Fibroblast of mammary gland (primary cell): ENCODE measurements at places on chromosomes 6 and 20.
A peak's percentile ranks its signal among the peaks of the same experiment; 100 is the strongest.

- DNase-seq = peak; percentile 21
Measured at GRCh38 chr6:52284131-52284459, 447 bp downstream of the MCM3 start.

- no peak for DNase-seq
Measured at GRCh38 chr6:26086211-26086610, 1.0 kb upstream of the HFE start.

- DNase-seq = no peak
Measured at GRCh38 chr20:16580620-16581019, 7.4 kb upstream of the KIF16B start.

DNA sequence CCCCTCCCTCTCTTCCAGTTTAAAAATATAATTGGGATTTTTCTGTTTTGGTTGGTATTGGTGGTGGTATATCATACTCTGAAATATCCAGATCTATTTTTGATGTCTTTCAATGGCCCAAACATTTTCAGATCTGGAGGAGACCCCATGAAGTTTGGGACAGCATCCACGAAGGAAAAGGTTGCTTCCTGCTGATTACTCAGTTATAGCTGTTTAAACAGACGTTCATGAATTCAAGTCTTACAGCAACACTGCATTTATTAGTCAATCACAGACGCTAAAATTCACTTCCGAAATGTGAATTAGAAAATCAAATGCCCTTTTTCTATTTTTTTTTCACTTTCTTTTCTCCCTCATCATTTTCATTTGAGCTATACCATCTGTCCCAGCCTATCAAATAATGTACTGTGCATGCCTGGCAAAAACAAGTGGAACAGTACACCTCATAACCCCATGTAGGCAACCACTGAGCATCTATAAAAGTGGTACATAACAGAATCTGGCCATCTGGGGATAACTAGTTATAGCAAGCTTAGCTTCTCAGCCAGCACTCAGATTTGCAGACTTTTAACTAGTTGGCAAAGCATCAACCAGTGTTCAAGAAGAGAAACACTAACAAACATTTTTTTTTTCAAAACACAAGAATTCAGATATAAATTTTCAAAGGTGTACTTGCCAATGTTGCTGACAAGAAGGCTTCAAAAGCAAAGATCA, 124.5 kb downstream of the HIVEP2 start:
- DNase-seq = no peak

DNA sequence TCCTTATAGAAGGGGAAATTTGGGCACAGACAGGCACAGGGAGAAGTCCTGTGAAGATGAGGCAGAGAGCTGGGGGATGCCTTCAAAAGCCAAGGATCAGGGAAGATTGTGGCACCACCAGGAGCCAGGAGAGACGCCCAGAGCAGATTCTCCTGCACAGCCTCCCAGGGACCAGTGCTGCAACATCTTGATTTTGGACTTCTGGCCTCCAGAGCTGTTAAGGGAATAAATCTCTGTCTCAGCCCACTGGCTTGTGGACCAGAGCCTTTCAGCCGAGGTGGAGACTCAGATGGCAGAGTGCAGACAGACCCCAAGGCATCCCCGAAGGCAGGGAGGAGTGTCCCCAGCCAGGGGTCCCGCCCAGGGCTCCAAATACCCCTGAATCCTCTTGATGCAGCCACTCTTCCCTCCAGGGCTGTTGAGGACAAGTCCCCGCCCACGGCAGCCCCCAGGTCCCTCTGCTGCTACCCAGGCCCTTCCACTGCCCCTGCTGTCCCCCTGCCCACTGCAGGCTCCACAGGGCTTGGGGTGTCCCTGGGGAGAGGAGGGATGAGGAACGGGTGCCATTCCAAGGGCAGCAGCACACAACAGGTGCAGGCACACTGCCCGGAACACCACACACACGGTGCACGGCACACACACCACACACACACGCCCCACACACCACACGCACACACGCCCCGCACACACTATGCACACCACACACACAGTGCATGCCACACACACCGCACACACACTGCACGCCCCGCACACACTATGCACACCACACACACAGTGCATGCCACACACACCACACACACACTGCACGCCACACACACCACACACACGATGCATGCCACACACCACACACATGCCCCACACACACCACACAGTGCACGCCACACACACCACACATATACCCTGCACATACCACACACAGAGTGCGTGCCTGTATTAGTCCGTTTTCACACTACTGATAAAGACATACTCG, 311.4 kb downstream of the TAF4 start:
- no peak for DNase-seq

DNA sequence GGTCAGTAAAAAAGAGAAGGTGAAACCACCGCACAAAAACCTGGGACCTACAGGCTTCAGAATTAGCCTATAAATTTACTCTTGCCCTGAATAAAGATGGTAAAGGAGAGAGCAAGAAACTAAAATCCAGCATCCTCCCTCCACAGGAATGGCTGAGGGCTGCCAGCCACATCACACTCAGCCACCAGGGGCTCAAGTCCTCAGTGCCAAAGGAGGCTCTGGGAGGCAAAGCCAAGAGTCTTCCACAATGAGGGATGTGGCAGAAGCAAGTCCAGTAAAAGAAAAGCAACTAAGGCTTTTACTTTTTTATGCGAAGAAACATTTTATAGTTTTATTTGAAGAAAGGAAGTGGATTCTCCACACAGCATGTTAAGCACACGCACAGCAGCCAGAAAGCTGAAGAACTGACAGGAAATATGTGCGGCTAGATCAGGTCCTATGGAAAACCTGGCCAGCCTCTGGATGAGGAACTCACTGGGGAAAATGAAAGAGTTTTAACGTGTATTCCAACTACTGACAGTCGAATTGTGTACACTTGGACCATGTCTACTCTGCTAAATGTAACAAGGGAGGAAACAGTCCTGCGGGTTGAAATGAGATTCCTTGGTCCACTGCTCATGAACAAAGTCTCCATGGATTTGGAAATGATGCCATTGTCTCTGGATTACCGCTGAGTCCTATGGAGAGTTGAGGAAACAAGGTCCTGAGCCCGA, 219.4 kb upstream of the SSTR4 start:
- DNase-seq = no peak

GRCh38 chr6:118889163-118889562, 4.8 kb upstream of the ASF1A start:
- DNase-seq = no peak

- DNase-seq = no peak
Measured at GRCh38 chr6:130980310-130981032, 82.6 kb downstream of the EPB41L2 start.

DNA sequence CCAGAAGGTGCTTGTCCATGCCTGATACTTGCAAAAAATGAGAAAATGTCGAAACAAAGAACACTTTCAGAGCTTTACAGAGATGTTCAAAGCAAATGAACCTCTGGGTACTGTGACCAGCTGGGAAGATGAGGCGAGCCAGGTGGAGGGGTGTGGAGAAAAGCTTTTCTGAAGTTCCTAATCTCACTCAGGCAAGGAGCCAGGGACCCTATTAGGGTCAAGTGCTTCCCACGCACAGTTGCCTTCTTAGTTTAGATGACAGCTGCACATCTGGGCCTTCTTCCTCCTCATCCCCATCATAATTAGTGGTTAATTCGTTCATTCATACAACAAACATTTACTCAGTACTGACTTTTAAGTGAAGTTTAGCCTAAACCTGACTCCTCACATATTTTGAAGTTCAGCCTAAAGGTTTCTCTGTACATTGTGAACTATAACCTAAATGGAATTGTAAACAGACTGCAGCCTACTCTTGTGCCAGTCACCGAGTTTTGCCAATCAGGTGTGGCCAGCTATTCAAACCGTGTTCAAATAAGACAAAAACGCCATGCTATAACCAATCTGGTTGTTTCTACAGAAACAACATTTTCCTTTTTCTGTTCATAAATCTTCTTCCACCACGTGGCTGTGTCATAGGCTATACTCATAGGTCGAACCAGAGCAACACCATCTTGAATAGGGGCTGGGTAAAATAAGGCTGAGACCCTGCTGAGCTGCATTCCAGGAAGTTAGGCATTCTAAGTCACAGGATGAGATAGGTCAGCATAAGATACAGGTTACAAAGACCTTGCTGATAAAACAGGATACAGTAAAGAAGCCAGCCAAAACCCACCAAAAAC, 19.3 kb upstream of the AHCY start:
- DNase-seq = no peak

DNA sequence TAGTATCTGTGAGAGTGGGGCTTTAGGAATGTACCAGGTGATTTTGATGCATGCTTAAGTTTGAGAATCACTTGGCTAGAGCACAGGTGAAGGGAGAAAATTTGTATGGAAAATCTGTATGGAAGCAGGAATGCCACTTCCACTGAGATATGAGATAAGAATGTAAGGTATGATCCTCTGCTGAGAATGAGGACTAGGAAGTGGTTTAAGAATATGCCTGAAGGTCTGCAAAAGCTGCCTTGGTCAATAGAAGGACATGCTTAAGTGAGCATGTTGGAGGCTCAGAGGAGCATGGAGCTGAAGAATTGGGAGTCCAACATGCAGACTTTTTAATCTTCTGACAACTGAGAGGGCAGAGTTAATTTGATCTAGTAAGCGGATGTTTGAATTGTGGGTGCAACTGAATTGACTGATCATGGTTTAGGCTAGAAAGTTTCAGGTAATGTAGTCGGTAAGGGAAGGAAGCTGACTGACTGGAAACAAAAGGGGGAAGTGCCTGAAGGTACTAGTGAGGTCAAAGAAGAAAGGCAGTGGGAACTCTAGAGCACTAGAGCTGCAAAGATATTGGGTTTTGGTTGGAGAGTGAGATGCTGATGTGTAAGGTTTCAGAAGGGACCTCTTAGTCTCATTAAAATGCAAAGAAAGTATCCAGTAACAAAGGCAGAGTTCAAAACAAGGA, 28.6 kb upstream of the NOTCH4 start:
- DNase-seq = no peak

DNA sequence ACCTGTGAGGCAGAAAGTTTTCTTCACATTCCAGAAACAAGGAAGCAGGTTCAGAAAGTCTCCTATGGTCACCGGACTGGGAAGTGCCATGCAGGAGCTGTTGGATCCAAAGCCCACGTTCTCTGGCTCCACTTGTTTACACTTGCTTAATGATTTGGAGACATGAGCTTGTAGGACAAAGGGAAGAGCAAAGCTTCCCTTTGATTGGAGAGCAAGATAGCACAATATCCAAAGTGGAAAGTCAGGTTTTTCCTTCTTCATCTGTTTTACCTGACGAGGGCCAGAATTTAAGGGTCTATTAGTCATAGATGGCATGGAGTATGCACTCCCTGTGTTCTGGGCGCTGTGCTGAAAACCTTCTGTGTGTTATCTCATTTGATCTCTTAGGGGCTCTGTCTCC, 81.2 kb downstream of the PDE7B start:
- no peak for DNase-seq

DNA sequence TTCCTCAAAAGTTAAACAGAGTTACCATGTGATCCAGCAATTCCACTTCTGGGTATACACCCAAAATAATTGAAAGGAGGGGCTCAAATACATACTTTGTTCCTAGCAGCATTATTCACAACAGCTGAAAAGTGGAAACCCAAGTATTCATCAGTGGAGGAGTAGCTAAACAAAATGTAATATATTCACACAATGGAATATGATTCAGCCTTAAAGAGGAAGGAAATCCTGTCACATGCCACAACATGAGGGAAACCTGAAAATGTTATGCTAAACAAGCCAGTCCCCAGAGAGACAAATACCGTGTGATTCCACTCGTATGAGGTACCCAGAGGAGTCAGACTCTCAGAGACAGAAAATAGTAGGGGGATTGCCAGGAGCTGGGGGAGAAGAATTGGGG, 44.5 kb downstream of the PXDC1 start:
- DNase-seq = peak; percentile 61

DNA sequence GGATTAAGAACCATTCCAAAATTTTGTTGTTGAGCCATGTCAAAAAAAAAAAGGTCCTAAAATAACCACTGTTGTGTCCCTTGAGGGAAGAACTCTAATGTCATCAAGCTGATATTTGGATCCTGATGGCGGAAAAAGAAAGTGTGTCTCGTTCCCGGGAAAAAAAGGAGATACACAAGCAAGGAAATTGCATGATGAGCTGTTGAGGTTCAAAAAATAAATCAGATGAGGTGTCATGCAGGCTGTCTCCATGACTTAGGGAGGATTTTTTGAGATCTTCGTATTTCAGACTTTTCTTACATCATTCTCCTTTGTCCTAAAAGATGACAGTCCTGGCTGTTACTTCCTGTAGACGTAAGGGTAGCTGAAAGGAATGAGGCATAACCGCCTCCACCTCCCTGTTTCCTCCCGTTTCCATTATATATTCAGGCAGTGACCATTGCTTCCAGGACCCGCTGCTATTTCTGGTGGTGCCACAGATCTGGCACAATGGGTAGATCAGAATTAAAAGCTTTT, 117.3 kb upstream of the TNFAIP3 start:
- DNase-seq = peak; percentile 35

DNA sequence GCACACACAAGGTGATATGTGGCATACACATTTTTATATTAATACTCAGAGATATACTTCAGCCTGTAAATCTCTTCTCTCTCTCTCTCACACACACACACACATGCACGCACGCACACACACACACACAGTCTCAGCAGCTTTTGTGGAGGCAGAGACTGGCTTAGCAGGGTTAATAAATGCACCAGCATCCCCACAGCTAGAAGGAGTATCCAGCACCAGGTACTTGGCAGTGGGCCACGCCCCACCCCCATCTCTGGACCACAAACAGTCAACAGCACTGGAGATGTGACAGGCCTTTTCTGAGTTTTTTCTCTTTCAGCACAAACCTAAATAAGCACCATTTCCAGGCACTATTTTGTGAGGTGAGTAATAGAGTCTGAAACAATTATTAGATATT, 47.3 kb upstream of the LRFN2 start:
- no peak for DNase-seq

DNA sequence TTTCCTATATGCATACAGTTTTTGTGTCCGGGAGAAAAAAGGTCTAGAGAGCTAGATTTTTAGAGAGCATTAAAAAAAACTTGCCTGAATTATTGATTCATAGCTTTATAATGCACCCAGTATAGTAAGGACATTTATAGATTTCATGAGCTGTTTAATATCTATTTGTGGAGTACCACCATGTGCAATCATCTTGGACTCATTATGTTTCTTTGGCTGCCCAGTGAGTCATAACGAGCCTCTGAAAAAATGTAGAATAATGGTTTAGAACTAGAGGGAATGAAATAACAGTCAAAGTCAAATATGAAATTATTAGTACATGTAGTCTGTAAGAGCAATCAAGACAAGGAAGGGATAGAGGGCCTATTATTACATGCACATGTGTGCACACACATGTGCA, 350.0 kb downstream of the CD83 start:
- peak; percentile 67 for DNase-seq

- DNase-seq = no peak
Measured at GRCh38 chr6:4297348-4297747, 162.0 kb upstream of the ECI2 start.

- no peak for DNase-seq
Measured at GRCh38 chr20:34180460-34181120, 60.6 kb upstream of the ASIP start.

DNA sequence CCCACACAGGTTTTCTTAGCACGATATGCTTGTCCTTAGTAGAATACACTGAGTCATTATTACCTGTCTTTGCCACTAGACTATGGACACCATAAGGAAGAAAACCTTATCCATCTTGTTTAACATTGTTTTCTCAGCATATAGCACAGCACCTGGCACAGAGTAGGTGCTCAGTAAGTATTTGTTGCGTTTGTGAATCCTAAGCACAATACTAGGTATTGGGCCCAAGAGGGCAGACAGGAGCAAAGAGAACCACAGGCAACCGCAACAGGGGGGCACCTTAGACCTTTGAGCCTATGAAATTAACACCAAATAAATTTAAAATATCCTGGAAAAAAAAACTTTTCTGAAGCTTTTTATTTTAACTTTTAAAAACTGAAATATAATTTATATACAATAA, 3.7 kb upstream of the NCOA6 start:
- no peak for DNase-seq

GRCh38 chr6:78523622-78524021, 343.7 kb upstream of the IRAK1BP1 start:
- no peak for DNase-seq
